ENCODE measurements at places on chromosomes 4 and X. TPM values are rescaled to one million over a fixed set of nuclear protein-coding genes. Genes with fewer than 3 reads are reported as not detected.

TMPRSS11B gene
- not detected for total RNA-seq

SLC9B1 gene
- 0.21 TPM for total RNA-seq

MAGEC3 gene
- total RNA-seq = not detected

SLC6A14 gene
- 0.13 TPM for total RNA-seq

TMSB15B gene
- 9.2 TPM for total RNA-seq

FAAH2 gene
- 5.3 TPM for total RNA-seq

ZC4H2 gene
- 16.4 TPM for total RNA-seq

SLC38A5 gene
- total RNA-seq = 28.3 TPM

MAGEA11 gene
- total RNA-seq = not detected

GRCh38 chrX:134167591-134168203, 69.3 kb upstream of the CCDC160 start:
- no peak for DNase-seq

DNA sequence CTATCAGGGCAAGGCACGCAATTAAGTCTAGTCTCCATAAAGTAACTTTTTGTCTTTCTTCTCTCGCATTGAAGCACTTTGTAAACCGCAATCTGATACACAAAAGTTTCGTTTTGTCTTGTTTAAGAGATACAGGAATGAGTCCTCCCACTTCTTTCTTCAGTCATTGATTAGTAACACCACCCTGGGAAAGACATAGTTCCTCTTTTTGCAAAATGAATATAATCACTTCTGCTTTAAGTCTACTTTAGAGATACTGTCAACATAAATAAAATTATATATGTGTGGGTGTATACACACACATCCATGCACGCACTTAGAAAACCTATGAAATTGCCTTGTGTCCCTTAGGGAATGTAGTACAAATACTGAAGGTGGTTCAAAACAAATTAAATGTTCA, 11.7 kb downstream of the COQ2 start:
- DNase-seq = no peak

GRCh38 chrX:66384722-66385121, 220.7 kb downstream of the HEPH start:
- no peak for DNase-seq

- no peak for DNase-seq
Measured at GRCh38 chr4:48640699-48641098, 139.4 kb downstream of the FRYL start.

- DNase-seq = no peak
Measured at GRCh38 chr4:52019936-52020657, at the start of gene LRRC66. LRRC66 (minus strand) TSS chr4:52020363; CDS start chr4:52017613, 2,750 bp downstream.

DNA sequence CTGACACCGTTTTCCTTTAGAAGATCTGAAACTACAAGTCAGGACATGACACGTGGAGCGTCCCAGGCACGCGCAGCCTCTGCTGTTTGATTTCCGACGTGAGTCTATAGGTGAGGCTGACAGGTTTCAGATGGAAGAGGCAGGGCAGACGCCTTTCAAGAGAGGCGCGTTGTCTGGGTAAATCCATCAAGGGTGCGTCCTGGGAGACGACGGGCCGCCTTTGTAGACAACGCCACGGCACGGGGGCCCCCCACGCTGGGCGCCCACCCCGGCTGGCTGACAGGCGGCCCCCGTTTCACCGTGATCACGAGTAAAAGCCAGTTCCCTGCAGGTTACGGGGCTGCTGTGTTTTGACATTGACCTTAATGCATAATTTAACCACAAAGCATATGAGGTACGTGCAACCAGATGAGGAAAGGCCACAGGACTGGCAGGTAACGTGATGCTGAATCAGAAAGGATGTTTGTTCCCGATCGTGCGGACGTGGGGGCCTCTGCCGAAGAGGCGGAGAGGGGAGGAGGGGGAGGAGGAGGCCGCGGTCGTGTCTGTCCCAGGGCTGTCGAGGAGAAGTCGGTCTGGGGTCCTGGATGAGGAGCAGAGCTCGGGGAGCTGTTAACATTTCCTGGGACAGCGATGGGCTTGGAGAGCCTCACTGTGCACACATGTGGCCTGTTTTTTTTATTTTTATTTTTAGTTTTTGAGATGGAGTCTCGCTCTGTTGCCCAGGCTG, 51.1 kb upstream of the PPP2R3B start:
- DNase-seq = no peak

DNA sequence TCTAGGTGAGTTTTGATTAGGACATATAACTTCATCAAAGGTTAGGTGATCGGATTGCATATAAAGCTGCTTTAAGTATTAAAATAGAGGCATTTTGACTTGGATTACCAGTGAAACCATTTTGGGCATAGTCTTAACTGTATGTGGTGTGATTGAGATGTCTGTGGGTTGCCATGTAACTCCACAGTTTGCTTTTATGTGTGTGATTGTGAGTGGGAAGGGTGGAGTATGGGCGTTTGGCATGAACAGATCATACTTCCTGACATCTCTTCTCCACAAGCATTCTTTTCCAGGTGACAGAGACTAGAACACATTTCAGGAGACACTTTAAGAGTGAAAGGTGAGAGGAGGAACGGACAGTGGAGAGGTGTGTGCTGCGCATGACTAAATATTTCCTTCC, 136.1 kb downstream of the CEP135 start:
- DNase-seq = no peak

- DNase-seq = no peak
Measured at GRCh38 chr4:126661194-126661593, 971.6 kb upstream of the INTU start.

DNA sequence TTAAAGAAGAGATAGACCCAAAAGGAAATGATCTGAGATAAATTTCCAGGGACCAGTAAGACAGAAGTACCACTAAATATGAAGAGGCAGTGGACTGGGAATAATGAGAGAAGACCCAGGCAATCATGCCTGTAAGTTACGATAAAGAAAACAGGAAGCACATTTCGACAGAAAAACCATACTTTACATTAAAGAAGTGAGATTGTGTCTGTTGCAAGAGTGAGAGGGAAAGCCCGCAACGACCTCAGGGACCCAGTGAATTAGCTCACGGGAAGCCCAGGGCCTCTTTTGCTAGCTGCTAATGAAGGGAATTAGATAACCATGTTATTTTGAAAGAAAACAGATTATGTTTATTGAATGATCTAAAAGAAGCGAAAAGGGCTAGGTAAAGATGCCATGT, 28.9 kb upstream of the ACSL1 start:
- DNase-seq = no peak

DNA sequence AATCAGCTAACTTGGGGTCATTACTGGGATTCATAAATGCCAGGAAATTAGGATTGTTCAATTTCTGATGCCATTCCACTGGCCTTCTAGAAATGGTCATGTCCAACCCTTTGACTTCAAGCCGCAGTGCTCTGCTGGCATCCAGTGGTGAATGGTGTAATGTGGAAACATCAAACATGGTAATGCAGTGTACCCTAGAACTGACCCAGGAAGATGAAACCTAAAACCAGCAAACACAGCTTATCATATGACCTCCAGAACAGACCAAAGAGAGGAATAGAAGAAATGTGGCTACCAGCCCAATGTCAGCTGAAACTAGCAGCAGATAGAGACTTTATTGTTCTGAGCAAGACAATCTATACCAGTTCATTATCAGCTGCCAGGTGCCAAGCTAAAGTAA, 13.8 kb downstream of the CXCL13 start:
- no peak for DNase-seq

- no peak for DNase-seq
Measured at GRCh38 chr4:23962462-23962861, 72.6 kb upstream of the PPARGC1A start.

GRCh38 chr4:152689615-152690501, 10.1 kb upstream of the TMEM154 start:
- DNase-seq = no peak

DNA sequence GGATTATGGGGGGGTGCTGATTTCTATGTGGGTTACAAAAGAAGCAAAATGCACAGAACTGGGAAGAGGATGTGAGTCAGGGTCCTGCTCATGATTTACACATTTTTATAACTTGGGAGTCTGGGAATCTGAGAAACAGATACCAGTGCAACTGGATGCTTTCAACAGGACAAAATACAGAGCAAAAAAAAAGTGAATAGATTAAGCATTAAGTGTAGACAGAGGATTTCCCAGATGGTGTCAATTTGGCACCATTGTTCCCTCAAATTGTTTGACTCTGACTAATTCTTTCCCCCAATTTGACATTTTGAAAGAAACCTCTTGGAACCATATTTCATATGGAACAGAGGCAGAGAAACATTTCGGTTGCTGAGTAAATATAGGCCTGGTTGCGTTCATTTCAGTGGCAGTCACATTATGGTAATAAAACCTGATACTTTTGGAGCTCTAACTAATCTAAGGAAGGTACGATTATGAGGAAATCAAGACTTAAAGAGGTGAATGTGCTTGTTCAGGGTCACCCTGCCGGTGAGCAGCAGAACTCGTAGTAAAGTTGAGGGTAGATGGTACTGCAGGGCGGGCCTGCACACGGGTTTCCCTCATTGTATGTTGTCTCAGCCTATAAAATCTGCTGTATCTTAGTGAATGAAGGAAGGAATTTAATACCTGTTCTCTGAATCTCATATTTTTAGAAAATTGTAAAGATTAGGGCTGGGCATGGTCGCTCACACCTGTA, 18.7 kb upstream of the CDKL5 start:
- DNase-seq = no peak

DNA sequence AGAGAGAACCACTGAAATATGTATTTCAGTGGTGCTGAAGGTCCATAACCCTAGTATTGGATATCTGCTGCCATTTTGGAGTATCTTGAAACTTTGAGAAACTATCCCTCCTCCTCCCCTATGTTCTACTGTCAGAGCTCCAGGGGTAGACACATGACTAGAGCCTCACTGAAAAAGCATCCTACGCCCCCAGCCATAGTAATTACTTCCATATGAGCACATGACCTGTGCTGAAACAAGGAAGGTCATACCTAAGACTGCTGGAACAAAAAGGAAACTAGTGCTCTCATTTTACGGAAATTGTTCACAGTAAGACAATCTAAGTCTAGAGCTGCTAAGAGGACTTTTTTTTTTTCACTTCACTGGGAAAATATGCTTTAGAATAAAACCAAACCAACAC, 42.0 kb upstream of the MAPK10 start:
- DNase-seq = no peak

DNA sequence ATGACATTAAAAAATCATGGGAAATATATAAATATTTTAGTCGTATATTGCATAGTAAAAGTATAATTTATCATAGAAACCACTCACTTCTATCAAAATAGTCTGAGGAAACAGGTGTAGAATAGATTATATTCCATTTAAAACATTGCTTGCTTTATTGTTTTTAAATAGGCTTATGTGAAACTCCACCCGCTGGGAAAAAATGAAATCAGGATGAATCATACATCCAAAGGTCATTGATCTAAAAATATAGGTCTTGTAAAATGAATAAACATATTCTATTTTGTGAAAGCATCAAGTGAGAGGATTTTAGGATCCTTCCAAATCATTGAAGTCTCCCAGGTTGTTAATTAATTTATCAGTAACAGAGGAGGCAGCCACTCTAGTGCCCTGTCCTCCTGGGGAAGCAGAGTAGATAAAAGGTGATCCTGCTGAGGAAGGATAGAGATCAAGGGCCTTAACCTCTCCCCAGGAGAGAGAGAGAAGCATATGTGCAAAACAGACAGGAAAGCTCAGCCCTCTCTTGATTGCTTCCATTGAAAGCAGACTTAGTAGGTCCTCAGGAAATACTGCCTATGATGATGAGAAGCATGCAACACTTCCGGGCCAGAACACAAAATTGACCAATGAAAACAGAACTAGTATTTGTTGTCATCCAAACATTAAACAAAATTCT, 96.8 kb upstream of the MAP9 start:
- DNase-seq = no peak

- no peak for DNase-seq
Measured at GRCh38 chrX:34943235-34943634, 639 bp downstream of the FAM47B start.

DNA sequence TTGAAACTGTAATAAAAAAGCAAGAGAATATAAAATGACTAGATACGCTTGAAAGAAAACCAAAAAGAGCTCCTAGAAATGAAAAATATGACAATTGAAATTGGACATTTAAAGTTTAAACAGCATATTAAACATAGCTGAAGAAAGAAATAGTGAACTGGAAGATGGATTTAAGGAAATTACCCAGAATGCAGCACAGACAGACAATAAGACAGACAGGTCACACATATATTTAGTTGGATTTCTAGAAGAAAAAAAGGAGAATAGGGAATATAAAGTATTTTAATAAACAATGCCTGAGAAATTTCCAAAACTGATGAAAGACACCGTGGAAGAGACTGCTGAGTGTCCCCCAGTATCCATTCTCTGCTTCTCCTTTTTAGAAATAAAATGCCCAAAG, 6.6 kb downstream of the DUSP9 start:
- no peak for DNase-seq

DNA sequence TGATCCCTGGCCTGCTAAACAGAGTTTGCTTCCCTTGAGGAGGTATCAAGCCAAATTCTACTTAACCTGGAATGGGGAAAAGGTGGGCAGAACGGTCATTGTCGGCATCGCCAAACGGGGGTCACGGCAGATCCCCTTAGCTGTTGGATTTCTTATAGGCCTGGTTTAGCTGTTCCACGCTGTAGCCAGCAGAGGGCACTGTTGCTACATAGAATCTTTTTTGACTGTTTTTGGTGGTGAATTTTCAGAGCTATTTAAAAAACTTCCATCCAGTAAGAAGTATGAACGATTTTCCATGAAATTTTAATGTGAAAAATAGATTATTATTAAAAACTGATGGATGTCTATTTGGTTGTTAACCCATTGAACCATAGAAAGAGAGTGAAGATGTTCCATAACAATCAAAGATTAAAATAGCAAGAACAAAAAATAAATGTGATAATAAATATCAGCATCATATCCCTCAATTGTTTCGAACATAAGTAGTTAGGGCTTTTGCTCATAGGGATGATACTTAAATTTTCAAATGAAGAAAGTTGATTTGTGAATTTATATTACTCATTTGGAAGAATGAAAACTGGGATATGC, 56.6 kb downstream of the LINC00632 start:
- DNase-seq = no peak

DNA sequence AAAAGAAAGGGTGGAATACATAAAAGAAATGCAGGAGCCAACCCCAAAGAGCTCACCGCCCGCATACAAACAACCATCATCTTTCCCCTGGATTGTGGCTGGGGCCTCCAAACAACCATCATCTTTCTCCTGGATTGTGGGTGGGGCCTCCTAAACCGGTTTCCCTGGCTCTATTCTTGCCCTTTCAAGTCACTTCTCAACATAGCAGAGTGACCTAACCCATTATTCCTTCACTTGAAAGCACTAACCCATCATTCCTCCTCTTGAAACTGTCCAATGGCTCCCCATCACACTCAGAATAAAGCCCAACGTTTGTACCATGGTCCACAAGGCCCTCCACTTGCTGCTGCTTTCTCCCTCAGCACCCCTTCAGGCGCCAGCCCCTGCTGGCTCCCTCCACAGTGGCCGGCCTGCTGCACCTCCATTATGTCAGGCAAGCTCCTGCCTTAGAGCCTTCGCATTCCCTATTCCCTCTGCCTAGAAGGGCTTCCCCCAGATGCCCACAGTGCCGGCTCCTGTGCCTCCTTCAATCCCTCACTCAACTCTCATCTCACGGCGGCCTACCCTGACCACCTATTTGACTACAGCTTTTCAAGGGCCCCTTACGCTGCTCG, 24.1 kb downstream of the SMIM43 start:
- DNase-seq = no peak
